Bone marrow (tissue), 2 donors: ENCODE measurements at places on chromosomes 5 and 9.

DNA sequence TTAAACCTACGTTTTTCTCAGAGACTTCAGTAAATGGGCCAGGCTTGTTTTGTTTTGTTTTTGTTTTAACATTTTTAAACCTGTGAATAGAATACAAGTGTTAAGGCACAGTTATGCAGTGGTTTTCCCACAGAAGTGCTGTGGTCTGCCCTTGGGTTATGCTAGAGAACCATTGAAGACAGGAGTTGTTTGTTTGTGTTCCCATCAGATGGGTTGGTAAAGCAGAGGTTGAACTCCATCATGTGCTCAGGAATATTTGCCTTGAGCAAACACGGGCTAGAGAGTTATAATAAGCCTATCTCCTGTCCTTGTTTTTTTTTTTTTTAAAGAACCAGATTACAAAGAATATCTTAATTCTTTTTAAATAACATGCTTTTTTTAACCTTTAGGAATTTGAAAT lies 28.5 kb downstream of the RHOBTB3 start:
- DNase-seq, result no peak

DNA sequence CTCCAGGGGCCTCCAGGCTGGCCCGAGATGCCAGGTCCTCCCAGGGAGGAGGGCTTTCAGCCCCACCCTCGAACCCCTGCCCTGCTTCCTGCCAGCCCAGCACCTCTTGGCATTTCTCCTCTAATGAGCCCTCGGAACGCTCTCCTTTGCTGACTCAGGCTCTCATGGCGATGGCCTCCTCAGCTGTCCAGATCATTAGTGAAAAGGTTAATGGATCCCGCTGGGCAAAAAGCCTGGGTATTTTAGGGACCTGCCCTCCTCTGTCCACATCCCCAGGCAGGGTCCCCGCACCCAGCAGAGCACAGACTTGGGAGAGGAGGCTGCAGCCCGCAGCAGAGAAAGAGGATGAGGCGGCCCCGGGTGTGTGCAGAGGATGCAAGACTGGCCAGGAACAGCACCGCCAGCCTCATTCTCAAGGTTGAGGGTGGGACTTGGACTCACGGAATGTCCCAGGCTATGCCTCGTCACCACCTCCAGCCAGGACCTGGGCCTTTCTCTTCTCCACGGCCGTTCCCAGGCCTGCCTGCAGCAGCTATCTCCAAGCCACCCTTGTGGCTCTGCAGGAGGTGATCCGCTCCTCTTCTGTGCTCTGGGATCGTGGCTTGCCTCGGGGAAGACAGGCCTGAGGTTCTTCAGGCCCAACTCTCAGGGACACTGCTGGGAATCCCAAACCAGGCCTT lies 23.0 kb upstream of the ADAMTS2 start:
- DNase-seq, result no peak

GRCh38 chr5:53482717-53483638 lies 2.5 kb downstream of the FST start:
- no peak for DNase-seq

DNA sequence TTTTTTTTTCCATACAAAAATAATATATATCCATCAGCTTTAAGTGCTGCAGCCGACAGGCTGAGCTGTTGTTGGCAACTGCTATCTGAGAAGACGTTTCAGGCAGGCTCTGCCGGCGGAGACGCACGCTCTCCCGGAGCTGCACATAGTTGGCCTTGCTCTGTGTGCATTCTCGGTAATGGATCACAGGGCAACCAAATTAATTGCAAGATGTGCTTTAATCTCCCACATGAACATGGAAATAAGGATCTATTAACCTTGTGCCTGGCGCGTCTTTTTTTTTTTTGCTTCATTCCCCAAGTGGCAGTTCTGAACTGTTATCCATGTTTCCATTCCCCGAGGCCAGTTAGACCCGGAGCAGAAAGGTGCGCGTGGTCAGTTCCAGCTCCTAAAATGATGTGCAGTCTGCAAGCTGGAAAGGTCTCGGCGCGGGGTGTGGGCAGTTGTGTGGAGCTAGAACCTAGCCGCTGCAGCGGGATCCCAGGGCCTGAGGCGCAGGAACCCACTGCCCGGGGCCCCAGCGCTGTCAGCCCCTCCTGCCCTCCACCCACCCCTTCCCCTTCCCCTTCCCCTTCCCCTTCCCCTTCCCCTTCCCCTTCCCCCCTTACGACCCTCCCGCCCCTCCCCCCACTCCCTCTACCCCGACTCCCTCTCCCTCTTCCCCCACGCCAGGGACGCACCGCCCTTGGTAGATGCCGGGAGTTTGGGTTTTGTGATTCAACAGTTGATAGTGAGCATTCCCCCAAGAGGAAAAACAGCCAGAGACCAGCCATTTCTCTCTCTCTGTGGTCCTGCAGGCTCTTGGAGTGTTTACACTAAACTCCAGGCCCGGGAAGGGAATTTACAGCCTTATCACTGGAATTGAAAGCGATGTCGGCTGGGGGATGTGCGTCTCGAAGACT lies 137.8 kb downstream of the CEP120 start:
- DNase-seq, result no peak

DNA sequence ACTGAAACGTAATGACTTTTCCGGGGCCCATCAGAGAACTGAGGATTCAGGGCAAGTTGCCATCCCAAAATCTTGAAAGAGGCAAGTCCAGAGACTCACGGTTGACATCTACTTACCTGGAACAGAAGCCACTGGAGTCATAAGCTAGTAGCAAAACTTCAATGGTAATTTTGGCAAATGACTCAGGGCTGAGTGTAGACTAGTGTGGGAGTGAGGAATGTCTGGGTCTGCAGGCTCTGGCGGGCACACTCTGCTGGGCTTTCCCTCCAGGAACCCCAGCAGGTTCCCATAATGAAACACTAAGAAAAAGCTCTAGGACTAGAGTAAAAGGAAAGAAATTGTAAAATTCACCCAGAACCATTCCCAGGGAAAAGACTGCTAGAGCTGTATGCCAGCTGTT lies 122.9 kb upstream of the NFIL3 start:
- DNase-seq, result no peak

- DNase-seq, result no peak
Measured at GRCh38 chr9:17059465-17059864, 75.4 kb upstream of the CNTLN start.

GRCh38 chr9:114775121-114775520 lies 30.7 kb downstream of the TNFSF15 start:
- no peak for DNase-seq

DNA sequence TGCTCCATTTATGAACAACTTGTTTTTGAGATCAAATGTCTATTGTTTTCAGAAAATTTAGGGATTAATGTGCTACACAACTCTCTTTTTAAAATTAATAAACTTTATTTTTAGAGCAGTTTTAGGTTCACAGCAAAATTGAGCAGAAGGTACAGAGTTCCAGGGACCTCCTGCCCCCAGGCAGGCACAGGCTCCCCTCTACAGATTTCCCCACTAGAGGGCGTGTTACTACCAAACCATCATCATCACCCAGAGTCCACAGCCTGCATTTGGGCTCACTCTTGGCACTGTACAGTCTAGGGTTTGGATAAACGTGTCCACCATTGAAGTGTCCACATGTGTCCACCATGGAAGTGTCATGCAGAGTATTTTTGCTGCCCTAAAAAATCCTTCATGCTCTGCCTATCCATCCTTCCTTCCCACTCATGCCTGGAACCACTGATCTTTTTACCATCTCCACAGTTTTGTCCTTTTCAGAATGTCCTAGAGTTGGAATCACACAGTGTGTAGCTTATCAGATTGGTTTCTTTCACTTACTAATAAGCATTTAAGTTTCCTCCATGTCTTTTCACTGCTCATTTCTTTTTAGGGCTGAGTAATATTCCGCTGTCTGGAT lies 61.7 kb downstream of the MRPL36 start:
- no peak for DNase-seq

- no peak for DNase-seq
Measured at GRCh38 chr5:124410539-124411488, 335.6 kb downstream of the ZNF608 start.

- no peak for DNase-seq
Measured at GRCh38 chr5:5751498-5751897, 329.0 kb downstream of the ICE1 start.

- no peak for DNase-seq
Measured at GRCh38 chr5:172689801-172690200, 48.7 kb downstream of the NEURL1B start.

- no peak for DNase-seq
Measured at GRCh38 chr5:152560512-152561137, 155.5 kb upstream of the NMUR2 start.

- DNase-seq, result no peak
Measured at GRCh38 chr9:88949425-88949824, 41.8 kb upstream of the S1PR3 start.

- DNase-seq, result no peak
Measured at GRCh38 chr5:135020111-135020895, 13.7 kb downstream of the PITX1 start.

- DNase-seq, result no peak
Measured at GRCh38 chr9:126304207-126304970, 22.2 kb upstream of the MVB12B start.

- no peak for DNase-seq
Measured at GRCh38 chr9:5326187-5326586, 13.5 kb downstream of the RLN1 start.

DNA sequence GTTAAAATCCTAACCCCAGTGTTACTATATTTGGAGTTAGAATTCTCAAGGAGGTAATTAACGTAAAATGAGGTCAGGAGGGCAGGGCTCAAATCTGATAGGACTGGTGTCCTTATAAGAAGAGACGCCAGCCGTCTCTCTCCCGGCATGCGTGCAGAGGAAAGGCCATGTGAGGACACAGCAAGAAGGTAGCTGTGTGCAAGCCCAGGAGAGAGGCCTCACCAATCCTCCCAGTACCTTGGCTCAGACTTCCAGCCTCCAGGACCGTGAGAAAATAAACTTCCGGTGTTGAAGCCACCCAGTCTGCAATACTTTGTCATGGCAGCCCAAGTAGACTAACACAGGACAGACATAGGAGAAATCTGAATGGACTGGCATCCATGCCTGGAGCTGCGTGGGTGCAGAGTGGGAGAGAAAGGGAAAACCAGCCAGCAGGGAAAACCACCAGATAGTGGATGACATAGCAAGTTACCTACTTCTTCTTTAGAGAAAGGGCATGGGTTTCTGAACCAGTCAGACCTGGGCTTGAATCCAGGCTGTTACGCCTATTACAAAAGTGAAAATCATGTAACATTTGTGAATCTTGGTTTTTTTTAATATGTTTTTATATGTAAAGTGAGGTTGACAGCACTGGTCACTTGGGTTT lies 89.2 kb downstream of the FSTL4 start:
- no peak for DNase-seq

GRCh38 chr5:29230591-29230990 lies 1962.9 kb upstream of the CDH6 start:
- no peak for DNase-seq

GRCh38 chr9:80012557-80013330 lies 441.0 kb downstream of the TLE4 start:
- DNase-seq, result no peak

DNA sequence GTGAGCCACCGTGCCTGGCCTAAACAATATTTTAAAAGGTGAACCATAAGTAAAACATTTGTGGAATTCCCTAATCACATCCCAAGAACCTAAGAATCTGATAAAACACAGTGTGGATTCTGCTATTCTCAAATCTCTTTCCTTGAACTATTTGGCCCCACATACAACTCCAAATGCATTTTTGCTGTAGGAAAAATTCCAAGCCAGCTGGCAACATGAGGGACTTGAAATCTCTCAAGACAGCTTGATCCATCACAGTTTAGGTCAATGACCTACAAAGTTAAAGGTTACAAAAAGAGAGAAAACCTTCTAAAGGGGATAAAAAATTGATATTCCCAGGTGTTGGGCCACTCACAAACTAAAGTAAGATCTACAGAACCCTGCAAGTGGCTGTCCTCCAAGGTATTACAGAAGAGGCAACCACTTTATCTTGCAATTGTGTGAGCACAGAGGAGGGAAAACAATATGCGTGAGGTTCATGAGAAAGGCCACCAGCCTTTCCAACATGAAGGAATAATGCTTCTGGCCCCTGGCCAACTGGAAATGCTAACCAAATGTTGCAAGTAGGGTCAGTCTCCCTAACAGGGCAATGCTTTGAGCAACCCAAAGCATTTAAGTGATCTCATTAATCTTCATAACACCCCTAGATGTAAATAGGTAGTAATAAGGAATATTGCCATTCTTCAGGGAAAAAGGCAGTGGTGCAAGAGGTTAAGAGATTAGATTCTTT lies 221.4 kb downstream of the SEMA5A start:
- DNase-seq, result no peak

- DNase-seq, result no peak
Measured at GRCh38 chr9:108182270-108182669, 673.5 kb downstream of the ACTL7B start.

DNA sequence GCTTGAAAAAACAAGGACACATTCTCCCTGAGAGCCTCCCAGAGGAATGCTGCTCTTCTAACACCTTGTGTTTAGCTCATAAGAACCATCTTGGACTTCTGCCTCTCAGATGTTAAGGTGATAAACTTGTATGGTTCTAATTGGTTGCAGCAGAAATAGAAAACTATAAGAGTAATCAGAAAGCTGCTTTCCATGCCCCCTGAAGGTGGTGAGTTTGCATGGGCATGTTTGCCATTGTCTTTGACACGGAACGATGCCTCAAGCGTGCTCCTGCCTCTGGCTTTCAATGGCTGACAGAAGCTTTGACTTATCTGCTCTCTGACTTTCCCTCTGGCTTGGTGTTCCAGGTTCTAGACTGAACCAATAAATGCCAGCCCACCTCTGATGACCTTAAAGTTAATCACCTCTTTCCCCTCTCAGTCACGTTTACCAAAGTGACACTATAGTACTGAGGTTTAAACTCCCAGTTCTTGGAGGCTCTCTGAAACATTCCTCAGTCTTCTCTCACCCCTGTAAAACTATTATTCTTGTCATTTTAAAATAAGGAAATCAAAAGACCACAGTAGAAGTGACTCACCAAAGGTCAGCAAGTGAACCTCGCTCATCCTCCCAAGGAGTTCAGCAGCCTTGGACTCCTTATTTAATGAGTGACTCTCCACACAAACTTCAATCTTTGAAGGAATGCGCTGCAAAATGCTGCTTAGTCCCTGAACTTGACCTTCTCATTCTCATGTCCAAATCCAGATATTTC lies 103.6 kb downstream of the PIK3R1 start:
- no peak for DNase-seq

DNA sequence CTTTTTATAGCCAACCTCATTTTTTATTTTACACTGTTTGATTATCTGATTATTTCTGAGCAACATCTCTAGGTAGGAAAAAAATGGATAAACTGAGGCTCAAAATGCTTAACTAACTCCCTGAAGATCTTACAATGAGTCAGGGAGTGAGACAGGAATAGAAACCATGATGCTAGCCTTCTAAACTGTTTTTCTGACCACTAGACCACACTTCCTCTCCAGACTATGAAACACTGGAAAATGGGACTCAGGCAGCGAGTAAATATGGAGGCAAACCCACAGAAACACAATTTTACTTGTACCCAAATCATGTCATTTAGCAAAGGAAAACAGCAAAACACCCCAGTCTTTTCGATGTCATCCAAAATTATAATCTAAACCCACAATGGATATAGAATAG lies 129.9 kb upstream of the ANKH start:
- no peak for DNase-seq

- DNase-seq, result no peak
Measured at GRCh38 chr9:83130541-83130940, 67.6 kb upstream of the RASEF start.
